ENCODE measurements at places on chromosomes 3 and 15.
A peak's percentile ranks its signal among the peaks of the same experiment; 100 is the strongest.

DNA sequence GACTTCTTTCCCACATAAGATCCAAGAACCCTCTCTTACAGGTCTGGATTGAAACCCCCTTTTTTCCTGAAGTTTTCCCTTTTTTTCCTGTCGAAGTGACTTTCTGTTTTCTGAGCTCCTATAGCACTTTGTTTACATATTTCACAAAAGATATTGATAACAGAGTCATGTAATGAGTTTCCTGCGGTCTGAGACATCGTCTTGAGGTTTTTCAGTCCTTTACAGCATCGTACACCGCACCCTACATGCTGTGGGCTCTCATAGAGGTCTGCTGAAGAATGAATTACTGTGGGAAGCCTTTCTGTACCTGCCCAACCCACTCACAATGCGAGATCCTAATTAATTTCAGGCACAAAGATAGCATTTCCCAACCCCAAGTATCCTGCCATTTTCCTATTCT lies 53.1 kb downstream of the MCF2L2 start:
- DNase-seq = no peak

- no peak for DNase-seq
These were observed 138.1 kb upstream of the DAZL start for GRCh38 chr3:16743276-16743675.

- DNase-seq = no peak
These were observed 10.4 kb upstream of the VIPR1 start for GRCh38 chr3:42491881-42492507.

DNA sequence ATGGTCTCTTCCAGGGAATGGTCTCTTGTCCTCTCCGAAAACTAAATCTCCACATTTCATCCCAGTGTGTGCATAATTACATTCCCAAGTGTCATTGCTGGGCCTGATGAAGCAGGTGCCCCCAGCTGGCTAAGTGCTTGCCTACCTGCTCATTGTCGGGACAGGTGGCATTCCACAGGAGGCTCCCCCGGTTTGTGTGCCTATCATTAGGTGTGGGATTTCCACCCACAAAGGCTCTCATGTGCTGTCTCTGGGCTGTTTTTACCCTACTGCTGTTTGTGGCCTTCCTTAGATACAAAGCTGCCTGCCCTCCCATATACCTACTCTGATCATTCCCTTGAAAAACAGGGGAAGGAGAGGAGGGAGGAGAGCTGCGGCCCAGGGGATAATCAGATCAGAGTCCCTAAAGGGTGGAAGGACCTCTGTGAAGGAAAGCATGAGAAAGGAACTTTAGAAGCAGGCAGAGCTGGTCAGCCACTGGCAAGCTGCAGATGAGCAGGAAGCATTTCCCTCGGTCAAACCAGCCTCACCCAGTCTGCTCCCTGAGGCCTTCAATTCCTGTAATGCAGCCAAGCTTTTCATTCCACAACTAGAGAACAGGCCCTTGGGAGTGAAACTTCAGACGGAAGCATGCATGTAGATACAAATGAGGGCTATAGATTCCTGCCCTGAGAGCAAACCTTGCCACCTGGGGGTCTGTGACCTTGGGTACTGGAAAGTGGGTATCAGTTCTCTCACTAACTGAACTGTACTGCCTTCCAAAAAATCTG lies 60.7 kb upstream of the HEG1 start:
- no peak for DNase-seq

DNA sequence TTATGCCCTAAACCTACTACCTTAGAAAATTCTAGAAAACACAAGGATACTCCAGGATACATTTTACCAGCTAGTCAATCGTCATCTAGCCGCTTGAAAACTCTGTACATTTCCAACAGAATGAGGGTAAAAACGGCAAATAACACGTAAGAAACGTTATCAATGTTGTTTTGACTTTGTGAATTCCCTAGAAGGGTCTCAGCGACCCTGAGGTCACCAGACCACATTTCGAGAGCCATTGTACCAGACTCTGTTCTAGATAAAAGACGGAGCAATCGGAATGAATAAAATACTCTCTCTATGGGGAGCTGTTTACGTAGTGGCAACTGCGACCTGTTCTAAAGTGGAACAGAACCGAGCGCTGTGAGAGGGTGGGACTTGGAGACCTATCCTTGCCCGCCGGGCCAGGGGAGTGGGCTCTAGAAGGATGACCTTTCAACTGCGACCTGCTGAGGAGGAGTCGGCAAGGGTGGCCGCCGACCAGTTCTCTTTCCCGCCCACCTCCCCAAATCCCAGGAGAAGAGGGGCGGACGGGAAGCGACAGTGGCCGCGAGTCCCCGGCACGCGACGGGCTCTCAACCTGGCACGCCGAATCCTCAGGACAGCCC lies 778 bp upstream of the AP4E1 start:
- DNase-seq = peak; percentile 57

GRCh38 chr3:14829811-14830210 lies 11.0 kb downstream of the FGD5 start:
- DNase-seq = no peak

DNA sequence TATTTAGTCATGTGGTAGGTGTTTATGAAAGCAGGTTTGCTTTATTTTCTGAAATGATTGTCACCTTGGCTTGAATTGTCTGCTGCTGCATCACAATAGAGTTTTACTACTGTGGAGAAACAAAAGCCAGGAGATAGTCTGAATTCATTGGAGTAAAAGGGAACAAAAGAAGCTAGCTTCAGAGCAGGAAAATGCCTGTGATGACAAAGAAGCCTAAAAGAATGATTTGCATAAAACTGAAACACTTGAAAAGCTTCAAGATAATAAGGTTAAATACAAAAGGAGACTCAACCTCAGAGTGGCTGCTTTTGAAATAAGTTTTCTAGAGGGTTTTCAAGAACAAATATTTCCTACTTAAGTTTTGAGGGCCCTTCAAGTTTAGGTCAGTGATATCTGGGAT lies 138.3 kb downstream of the PTPRG start:
- DNase-seq = no peak

Data from activated naive CD4-positive, alpha-beta T cell treated with Interleukin-2 at 50 U/mL for 16 hours (primary cell).